Bone marrow (tissue), 2 donors: ENCODE measurements at places on chromosomes 3 and 15.

- DNase-seq: no peak
Observed at GRCh38 chr3:30581982-30582381, 24.4 kb upstream of the TGFBR2 start.

DNA sequence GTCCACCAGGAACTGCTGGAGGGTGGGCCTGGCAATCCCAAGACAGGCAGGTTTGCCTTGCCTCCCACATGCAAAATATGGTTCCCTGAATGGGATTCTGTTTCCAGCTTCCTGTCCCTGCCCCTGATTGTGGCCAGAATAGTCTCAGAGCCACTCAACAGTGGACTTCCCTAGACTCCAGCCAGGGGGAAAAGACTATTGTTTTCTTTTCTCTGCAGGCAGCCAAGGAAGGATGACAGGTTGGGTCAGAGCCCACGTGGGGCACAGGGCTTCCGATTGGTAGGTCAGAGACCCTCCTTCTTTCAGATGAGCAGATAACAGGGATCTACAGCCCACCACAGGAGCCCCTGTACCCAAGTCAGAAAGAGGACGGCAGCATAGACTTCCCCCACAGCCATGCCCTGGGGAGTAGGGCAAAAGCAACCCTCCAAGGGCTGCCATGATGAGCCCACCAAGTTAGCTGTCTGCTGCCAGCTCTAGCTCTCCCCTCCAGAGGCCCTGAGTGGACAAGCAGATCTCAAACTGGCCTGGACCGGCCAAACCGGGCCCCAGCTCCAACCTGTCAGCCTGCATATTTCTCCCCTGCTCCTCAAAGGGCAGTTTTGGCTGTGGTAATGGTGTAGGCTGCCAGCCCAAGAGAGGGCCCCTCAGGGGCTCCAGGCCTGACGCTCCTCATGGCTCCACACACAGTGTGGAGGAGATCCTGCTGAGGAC is 6.4 kb downstream of the TLR9 start:
- DNase-seq: no peak

GRCh38 chr3:22419261-22419660 is 668.3 kb upstream of the ZNF385D start:
- no peak for DNase-seq

DNA sequence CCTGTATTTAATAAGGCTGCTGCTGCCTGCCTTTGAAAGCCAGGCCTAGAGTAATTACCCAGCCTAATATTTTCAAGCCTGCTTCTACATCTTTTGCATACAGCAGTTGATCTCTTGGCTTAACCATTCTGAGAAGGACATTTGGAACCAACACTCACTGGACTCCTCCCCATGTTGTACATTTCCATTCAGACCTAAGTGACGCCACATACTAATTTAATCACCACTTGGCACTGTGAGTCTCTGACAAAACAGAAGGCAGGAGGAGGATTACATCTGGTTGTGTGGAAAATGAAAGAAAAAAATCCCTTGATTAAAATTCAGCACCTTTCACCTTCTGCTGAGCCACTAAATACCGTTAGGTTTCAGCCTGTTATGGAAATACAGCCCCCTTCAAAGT is 102.2 kb upstream of the ARRDC4 start:
- no peak for DNase-seq

DNA sequence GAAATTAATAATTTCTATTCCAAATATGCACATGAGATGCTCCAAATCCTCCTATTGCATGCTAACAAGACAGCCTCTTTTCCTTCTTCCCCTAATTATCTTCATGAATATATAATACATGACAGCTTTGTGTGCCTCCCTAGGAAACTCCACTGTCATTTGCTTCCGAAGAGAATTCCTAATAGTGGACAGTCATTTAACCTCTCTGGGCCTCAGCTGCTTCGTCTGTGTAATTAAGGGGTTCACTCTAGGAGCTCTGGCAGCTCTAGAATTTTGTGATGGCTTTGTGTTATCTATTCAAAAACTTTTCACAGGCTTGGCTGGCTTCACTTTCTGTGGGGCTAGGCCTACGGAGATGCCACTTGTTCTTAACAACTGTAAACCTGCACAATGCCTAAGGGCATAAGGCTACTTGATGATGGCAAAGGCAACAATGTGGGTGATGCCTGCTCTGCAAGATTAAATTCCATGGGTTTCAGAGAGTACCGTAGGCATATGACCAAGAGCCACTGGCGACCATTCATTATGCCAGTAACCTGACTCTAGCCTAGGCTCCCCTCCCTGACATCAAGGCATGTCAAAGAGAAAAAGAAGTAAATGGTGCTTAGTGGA is 333.8 kb upstream of the UMPS start:
- DNase-seq: no peak

DNA sequence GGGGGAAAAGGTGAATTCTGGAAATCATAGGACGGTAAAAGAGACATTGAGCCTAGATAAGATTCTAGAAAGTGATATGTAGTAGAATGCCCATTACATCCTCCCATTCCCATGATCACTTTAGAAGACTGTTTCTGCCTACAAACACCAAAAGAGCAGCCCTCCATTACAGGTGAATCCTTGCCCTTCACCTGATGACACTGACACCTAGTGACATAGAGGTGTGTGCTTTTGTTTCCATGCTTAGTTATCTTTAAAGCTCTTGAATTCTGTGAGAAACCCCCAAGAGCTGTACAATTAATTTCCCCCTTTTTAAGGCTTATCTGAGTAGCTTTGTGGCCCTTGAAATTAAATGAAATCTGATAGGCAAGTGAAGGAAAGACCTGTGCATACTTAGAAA is 8.3 kb upstream of the BBX start:
- no peak for DNase-seq

DNA sequence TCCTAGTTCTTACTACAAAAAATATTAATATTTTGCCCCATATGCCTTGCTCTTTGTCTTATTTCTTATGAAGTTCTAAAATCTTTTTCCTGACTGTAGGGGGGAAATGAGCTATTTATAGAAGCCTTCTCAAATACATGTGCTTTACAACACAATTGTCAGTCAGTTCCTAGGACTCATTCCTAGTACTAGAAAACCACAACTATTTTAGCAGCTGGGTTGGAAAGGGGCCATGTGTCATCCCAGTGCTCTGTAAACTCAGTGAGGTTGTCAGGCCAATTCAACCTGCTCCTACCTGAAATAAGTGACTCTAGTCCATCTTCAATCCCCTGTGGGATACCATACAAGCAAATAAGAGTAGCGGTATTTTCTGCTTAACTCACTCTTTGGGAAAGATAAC is 153.8 kb downstream of the ULK4 start:
- no peak for DNase-seq
